ENCODE measurements at places on chromosomes 11 and 22.

DNA sequence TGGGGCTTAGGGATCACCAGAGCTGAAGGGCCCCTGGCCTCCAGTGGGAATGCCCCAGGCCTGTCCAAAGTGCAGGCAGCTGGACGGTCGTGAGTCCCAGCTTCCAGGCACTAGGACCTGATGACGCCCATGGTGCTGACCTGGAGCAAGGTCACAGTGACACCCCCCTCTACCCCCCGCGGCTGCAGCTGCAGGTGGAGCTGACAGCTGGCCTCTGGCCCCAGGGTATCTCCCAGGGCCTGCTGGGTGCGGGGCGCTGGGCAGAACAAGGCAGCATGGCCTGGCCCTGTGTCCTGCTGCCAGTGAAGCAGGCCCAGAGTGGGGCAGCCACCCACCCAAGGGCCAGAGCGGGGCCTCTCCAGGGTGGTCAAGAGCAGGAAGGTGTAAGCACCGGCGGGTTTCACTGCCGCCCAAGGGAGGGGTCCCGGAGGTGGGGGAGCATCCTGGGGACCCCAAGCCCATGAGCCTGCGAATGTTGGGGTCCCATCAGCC is 553 bp upstream of the TCIRG1 start:
- DNase-seq = no peak

DNA sequence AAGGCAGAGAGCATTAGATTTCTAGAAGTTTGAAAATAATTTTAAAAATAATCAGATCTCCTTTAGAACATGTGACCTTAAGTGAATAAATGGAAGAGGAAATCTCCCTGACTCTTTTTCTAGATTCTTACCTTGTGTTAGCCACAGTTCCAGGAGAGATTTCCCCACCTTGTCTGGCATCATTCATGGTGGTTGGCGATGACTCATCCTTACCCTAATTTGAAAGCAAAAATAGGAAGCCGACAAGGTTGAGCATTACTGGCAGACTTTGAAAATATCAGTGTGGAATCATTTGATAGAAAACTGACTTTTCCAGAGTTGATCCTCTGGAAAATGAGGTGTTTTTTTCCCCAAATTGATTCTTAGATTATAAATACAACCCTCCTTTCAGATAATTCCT is 48.1 kb downstream of the CNTN5 start:
- no peak for DNase-seq

GRCh38 chr22:36288571-36289405 is 35.9 kb downstream of the APOL1 start:
- no peak for DNase-seq

- no peak for DNase-seq
Observed at GRCh38 chr11:106249617-106250239, 172.3 kb downstream of the AASDHPPT start.

DNA sequence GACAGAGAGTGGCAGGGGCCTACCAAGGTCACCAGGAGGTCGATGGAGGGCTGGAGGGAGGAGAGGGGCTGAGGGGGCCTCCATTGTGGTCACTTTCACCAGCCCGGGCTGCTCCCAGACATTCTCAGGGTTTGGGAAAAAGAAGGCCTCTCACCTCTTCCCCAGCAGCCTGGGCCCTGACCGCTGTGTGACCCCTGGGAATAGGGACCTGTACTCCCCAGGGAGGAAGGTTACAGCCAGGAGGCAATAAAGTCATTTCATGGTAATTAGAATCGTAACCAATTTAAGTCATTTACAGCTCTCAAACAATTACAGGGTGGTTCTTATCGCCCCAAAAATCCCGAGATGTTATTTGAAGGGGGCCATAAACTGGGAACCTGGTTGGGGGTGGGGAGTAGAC is 37.8 kb downstream of the ISX start:
- no peak for DNase-seq

DNA sequence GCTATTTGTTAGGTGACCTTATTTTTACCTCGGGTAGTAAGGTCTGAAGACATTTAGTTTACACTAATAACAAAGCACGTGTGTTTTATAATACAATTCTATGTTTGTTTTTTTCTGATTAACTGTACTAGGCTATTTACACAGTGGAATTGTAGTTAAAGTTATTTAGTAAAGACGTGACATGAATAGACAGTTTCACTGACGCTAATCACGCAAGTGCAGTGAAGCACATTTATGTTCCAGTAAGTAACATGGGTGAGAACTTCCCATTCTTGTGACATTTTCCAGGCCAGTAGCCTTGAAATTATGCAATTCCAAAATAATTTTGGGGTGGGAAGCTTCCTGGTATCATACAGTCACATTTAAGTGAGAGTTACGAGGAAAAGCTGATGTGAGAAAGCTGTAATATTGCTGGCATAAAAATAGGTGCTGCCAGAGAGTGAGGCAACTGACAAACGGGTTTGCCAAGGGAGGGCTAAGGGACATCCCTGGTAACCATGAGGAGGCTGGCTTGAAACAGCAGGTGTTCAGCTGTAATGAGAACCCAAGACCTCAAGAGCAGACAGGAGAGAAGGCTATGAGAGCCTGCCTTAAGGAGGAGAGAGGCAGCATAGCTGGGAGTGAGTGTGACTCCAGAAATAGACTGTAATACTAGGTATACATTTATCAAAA is 378.8 kb downstream of the DCDC1 start:
- DNase-seq = no peak

- no peak for DNase-seq
Observed at GRCh38 chr11:116111546-116111945, 607.3 kb upstream of the CADM1 start.

DNA sequence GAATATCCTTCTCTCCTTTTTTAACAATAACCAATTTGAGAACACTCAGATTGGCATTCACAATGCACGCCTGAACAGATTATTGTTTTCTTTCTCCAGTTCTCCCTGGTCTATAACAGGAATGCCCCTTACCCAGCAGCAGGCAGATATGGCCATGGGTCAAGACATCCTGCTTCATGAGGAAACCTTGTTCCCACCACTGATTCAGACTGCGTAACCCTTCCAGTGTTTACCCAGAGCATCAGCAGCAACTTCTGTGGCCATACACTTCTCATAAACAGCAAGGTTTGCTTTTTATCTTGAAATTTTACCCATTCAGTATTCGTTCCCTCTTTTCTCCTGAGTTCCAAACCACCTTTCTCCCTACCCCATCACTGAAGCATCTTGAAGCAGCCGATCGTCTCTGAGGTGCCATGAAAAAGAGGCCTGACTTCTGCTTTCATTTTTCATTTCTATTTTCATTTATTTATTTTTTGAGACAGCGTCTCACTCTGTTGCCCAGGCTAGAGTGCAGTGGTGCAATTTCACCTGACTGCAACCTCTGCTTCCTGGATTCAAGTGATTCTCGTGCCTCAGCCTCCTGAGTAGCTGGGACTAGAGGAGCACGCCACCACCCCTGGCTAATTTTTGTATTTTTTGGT is 9.6 kb downstream of the PTS start:
- no peak for DNase-seq

DNA sequence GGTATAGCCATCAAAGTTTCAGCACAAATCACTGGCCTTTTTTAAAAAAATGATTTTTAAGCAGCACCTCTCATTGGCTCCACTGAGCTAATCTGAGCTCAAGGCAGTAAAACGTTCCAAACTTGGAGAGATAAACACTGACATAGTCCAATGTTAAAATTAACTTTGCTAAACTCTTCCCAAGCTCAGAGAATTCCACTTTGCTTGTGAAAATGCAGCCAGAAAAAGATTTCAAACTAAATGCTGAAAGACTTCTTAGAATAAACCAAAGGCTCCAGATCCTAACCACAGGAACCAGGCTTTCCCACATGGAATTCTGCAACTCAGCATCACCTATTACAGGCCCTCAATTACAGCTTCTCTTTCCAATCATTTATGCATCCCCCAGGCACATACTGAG is 84.7 kb upstream of the GDPD4 start:
- DNase-seq = no peak

DNA sequence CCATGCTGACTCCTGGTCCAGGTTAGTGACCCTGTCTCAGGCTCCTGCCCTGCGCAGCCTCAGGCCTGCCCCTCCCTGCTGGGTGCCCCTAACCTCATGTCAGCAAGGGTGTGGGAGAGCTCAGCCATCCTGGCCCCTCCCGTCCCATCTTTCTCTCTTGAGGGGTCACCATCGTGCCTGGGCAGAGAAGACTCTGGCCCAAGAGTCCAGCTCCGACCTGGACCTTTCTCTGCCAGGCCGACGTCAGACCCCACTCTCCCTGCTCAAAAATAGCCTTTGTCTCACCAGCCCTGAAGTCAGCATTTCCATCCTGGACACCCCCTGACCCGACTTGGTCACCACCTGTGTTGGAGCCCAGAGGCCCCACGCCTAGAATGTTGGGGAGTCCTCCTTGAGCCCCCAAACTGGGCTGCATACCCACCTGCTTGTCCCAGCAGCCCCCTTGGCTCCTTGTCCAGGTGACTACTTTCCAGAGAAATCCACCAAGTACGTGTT is 4.9 kb downstream of the SCGB1C1 start:
- no peak for DNase-seq

DNA sequence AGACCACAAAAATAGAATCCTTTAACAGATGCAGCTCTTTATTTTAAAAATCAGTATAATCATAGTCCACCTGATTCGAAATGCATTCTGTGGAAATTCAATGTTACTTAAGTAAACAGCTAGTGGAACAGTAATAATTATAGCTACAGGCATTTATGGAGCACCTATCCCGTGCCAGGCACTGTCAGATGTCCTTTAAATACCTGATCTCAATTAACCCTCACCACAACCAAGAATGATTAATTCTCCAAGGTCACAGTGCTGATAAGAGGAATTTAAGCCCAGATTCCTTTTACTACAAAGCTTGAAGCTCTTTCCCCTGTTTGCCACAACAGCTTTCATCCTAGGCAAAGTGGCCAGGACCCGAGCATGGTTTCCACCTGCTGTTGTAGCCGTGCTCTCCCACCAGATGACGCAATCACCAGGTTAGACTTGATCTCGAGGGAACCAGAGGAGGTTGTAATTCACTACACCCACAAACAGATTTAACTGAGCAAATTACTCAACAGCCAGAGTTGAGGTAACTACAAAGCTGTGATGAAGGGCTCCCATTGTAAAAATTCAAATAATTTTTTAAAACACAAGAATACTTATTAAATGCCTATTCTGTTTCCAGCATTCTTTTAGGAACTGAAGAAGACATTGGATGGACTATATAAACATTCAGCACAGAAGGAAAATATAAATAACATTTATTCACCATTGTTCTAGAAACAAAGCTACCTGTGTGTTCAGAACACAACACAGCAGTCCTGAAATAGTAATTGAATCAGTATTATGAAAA is 10.3 kb downstream of the PRDM10 start:
- peak; percentile 9 for DNase-seq

DNA sequence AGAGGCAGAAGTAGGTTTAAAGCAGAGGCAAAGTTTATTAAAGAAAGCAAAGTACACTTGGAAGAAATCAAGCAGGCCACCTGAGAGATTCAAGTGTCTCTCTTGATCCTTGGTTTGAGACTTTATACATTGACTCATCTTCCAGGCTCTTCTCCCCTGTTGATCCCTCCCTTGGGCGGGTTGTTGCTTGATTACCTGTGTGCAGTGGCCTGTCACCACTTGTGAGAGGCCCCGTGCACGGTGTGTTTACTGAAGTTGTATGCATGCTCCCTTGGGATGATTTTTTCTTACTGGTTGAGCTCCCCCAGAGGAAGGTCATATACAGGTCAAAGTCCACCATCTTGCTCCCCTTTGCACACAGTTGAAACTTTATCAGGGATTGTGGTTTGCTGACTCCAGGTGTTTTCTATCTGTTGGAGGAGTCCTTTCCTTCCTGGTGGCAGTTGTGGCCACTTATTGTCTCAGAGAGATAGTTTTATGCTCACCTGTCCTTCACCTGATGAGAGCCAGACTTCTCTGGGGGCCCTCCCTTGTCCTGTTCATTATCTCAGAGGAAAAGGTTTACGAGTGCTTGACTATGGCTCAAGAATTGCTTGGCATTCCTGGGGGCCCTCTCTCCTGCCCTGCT is 16.3 kb upstream of the RBMXL2 start:
- no peak for DNase-seq

GRCh38 chr11:65529475-65530156 is 4.7 kb downstream of the SCYL1 start:
- DNase-seq = no peak

DNA sequence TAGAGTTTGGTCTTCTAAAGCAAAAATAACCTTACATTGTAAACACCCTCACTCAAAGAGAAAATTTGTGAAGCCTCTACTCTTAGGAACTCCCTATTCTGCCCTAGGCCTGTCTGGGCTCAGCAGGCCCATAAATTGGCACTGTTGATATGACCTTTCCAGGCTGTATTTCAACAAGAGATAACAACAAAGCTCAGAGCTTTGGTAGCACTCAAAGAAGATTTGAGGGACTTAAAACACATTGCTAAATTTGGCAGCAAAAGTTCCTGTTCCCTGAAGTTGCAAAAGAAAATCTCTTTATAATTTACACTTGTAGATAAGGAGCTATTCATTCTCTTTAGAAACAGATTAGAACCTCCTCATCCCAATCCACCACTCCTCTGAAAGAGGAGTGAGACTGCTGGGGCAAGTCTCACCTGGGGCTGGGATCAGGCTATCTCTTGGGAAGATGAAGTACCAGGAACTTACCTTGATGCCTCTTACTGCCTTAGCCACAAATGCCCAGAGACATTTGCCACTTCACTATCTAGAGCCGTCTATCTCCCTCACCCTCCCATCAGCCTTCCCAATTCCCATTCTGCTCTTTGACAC is 110.4 kb upstream of the AKIP1 start:
- no peak for DNase-seq

DNA sequence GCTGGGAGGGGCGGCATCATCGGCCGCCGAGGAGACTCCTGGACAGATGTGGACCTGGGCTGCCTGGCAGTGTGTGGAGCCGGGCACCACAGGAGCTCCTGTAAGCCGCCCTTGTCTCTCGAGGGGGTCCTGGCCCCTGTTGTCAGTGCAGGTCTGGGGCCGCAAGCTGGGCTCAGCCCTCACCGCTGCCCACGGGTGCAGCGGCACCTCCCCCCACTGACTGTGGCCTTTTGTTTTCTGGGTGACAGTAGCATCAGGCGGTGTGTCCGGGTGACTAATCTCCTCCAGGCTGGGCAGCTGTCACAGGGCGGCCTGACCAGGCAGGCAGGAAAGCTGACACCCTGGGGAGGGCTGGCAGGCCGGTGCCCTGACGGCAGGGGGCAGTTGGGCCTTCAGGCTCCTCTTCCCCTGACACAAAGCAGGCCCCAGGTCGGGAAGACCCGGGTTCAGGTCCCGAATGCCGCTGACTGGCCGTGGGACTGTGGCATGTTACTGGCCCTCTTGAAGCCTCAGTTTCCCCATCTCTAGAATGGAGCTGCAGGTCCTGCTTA is 16.3 kb downstream of the DGKZ start:
- no peak for DNase-seq

DNA sequence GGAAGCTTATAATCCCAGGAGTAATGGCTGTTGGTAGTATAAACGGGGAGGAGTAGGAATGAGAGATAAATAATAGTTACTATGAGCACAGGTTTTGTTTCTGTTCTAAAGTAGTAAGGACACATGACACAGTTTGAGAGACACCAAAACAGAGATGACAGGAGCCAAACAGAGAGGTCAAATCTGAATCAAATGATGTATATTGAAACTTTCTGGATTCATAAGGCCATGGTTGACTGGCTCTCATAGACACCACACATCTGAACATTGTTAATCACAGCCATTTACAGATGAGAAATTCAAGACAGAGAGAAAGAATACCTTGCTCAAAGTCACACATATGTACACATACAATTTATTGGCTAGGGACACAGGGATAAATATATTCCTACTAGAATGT is 63.4 kb upstream of the UCP3 start:
- no peak for DNase-seq

- DNase-seq = no peak
Observed at GRCh38 chr11:131723088-131723487, 352.7 kb downstream of the NTM start.

All from stimulated activated CD8-positive, alpha-beta memory T cell treated with anti-CD3 and anti-CD28 coated beads, Interleukin-12 subunit alpha, Interleukin-12 subunit beta, amount 100 ng/mL, for 4 hours (primary cell).